ENCODE measurements at places on chromosomes 13 and 19. TPM values are rescaled to one million over a fixed set of nuclear protein-coding genes. Genes with fewer than 3 reads are reported as not detected.

The SULT2A1 gene
- 0.67 TPM for total RNA-seq

The BABAM1 gene
- total RNA-seq: 63.5 TPM

The FGF21 gene
- total RNA-seq: not detected

The CEACAM7 gene
- total RNA-seq: 2,156 TPM

The ELAVL1 gene
- 61.4 TPM for total RNA-seq

DNA sequence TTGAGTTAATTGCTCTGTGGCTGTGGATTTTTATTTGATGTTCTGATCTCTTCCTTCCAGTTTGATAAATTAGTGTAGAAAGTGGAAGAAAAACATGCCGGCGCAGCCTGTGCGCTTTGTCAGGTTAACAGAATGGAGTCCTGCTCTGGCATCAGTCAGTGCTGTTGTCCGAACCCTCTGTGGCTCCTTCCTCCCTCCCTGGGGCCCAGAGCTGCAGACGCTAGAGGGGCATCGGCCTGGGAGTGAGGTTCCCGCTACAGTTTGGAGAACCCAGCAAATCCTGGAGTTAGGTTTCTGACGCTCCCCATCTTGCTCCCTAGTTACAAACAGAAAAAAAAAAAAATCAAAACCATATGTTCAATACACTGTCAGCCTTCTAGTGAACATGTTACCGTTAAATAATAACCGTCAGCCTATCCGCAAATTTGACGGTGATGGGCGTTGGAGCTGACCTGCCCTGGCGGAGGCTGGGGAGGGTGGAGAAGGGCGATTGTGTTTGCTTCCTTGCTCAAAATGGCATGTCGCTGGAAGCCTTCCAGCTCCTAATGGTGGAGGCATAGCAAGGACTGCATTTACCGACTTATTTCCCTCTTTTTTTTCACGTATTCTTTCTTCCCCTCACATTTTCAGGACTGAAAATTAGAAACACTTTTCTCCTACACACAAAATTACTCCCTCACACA lies 13.6 kb downstream of the MBNL2 start:
- DNase-seq: peak; percentile 79

GRCh38 chr13:31042049-31042448 lies 109.6 kb downstream of the TEX26 start:
- DNase-seq: no peak

GRCh38 chr13:98563071-98563470 lies 13.8 kb downstream of the STK24 start:
- no peak for DNase-seq

- DNase-seq: no peak
Observed at GRCh38 chr13:74730556-74731331, 596.5 kb upstream of the KLF12 start.

GRCh38 chr13:101127741-101128353 lies 288.5 kb downstream of the NALCN start:
- no peak for DNase-seq

- DNase-seq: peak; percentile 94
Observed at GRCh38 chr19:19900729-19901444, at the start of gene ZNF93. Gene ZNF93, plus strand, starts transcription at chr19:19900946. Its CDS starts 143 bp downstream, at chr19:19901089.

DNA sequence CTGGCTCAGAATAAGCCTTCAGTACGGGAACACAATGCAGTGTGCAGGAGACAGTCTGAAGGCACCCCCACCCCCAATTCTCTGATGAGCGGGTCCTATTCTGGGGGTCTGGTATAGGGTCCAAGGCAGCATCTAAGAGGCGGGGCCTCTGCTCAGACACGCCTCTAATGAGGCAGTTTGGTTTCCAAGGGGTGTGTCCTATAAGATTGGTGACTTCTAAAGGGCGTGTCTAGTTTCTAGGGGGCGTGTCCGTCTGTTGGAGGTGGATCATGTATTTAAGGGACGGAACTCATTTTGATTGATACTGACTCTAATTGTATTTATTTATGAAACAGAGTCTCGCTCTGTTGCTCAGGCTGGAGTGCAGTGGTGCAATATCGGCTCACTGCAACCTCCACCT lies 8.7 kb downstream of the FIZ1 start:
- no peak for DNase-seq

- DNase-seq: no peak
Observed at GRCh38 chr19:56866538-56866937, 26.0 kb upstream of the PEG3 start.

Data from left colon (tissue), 2 donors.